ENCODE measurements at places on chromosomes 3 and 15. TPM values are rescaled to one million over a fixed set of nuclear protein-coding genes. Genes with fewer than 3 reads are reported as not detected.

The LYZL4 gene
- total RNA-seq: not detected

The NAALADL2 gene
- total RNA-seq: 17.4 TPM

The HEG1 gene
- total RNA-seq: 21.8 TPM

The GOLGA8S gene
- 0.18 TPM for total RNA-seq

The CRYGS gene
- total RNA-seq: 2.5 TPM

The PLCL2 gene
- 25.2 TPM for total RNA-seq
